ENCODE measurements at places on chromosomes 11 and 22.

DNA sequence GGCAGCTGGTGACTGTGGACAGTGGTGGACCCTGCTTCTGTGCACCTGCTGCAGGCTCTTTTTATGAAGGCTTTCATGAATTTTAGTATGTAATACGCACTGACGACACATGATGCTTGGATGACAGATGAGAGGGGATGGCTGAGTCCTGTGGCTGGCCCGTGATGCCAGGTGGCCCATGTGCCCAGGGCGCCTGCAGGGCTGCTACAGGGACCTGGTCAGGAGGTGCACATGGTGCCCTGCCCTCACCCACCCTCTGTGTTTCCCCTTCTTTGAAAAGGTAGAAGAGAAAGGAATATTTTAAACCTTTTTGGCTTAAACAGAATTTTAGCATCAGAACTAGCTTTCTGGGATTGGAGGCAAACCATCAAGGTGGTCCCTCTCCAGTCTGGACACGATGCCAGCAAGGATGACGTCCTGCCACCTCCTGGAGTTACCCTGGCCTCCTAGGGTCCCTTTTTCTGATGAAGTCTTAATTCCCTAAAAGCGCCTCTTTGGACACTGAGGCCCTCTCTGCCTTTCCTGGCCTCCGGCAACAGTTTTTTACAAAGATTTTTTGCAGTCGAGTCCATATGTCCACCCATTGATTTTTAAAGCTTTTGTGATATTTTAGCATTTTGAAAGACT is 5.4 kb upstream of the RANBP1 start:
- DNase-seq, result no peak

- DNase-seq, result no peak
These were observed 288.1 kb downstream of the ETS1 start for GRCh38 chr11:128299132-128299726.

- no peak for DNase-seq
These were observed 36.0 kb downstream of the BRD1 start for GRCh38 chr22:49791682-49792081.

DNA sequence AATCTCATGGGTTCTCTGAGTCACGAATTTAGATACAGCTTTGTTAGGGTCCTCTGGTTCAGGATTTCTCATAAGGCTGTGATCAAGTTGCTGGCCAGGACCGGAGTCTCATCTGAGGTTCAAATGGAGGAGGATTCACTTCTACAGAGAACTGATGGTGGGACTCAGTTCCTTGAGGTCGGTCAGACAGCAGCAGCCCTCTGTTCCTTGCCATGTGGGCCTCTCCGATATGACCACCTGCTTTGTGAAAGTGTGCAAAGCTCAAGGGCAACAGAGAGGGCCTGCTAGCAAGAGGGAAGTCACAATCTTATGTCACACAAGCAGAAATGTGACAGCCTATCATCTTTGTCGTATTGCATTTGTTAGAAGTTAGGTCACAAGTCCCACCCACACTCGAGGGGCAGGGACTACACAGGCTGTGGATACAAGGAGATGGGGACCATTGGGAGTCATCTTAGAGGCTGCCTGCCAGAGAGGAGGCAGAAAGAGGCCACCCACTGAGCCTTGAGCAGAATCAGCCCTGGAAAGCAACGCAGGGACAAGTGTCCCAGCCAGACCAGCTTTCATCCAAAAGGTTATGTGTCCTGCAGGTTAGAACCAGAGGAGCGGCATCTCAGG is 34.5 kb downstream of the RPUSD4 start:
- no peak for DNase-seq

GRCh38 chr11:71304491-71304890 is 52.1 kb upstream of the SHANK2 start:
- DNase-seq, result no peak

DNA sequence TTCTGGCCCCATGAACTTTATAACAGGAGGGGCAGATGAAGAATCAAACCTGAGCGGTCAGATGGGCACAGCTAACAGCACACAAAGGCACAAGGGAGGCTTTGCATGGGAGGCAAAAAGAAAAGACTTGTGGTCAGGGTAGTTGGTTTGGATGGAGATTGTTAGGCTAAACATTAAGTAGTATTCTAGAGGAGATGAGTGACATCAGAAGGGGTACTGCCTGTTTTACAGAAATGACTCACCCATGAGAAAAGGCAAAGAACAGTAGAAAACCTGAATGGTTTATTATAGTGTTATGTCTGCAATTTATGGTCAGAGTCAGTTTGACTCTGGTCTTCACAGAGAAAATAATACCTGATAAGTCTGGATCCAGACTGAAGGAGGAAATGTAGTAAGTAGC is 129.8 kb upstream of the KIRREL3 start:
- no peak for DNase-seq

DNA sequence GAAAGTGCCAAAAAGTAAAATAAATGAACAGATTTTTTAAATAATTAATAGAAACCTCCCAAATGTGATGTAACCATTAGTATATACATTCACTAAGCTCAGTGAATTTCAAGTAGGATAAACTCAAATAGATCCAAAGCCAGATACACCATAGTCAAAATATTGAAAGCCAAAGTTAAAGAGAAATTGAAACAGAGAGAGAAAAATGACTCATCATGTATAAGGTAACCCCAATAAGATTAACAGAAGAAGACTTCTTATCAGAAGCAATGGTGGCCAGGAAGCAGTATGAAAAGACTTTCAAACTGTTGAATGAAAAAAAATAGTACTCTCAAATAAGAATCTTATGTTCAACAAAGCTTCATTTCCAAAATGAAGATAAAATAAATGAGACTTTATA is 70.5 kb downstream of the LUZP2 start:
- no peak for DNase-seq

DNA sequence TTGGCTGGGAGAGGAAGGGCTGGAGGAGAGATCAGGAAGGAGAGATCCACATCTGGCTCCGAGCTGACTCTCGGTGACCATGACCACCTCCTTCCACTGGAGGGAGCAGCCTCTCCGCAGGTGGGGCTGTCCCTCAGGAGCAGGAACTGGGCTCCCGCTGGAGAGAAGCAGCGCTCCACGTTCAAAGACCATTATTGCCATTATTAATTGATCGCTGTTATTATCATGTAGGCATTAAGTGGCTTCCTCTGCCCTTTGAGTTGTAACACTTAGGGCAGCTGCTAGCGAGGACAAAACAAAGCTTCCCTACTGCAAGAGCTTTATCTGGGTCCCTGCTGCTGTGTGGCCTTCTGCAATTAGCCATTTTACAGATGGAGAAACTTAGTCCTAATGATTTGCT is 251.9 kb downstream of the ST3GAL4 start:
- peak; percentile 30 for DNase-seq

DNA sequence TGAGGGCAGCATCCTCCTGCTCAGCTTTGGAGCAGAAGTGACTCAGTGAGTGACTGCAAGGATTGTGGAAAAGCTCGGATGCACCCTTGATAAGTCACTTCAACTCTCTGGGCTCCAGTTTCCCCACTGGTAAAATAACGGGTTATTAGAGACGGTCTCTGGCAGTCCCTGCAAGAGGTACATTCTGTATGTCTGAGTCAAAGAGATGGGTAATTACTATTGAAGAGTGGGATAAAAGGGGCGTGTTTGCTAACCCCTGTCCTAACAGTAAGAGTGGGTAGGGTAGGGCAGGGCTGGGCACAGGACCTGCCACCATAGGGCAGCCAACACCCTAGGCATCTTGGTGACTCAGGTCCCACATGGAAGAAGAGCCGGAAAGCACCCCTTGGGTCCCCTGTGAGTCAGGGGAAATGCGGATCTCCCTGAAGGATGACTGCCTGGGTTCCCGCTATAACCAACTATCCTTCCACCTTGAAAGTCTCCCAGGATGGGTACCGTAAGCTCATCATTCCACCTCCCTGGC is 7.3 kb upstream of the AHNAK start:
- no peak for DNase-seq

- no peak for DNase-seq
These were observed 81.0 kb downstream of the FBXO7 start for GRCh38 chr22:32555581-32555980.

- no peak for DNase-seq
These were observed 61.3 kb upstream of the RASD2 start for GRCh38 chr22:35479359-35479758.

Data from NCI-H526 (cell line).